CMK (cell line): ENCODE measurements at places on chromosomes 6 and 20.

- no peak for DNase-seq
Measured at GRCh38 chr6:13415283-13415682, 72.1 kb downstream of the GFOD1 start.

DNA sequence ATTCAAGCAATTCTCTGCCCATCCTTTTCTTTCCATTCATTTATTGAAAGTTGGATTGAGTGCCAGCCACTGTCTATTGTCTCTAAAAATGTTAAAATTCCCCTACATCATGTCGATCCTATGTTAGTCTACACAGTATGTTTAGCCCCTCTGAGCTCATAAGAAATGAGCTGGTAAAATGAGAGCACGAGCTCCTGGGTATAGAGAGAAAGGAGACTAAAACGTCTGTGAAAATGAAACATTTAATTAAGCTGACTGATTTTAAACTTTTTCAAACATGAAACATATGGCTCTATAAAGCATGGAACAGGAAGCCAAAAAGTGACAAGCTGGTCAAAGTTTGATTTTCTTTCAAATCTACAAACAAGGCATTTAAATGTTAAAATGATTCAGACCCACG, 104.0 kb upstream of the ASF1A start:
- DNase-seq, result no peak

DNA sequence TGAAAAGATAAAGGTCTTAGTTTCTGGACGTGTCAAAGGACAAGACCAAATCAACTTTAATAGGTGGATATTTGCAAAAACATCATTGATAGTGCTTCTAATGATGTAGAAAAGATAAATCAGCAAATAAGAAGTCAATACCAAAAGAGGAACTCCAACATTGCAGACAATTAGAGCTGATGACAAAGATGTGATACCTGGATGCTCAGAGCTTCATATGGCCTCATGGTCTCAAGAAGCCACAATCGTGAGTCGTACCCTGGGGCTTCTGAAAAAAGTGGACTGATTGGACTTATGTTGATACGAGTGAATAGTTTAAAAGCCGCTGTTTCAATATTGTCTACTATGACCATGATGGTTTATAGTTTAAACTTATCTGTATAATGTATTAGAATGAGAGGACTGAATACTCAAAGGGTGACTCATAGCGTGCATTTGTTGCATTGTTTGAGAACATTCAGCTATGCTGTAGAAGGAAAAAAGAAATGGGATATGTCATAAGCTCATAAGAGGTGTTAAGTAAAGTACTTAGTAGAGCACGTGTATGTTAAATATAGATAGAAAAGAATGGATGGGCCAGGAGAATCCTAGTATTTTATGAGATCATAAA, 54.6 kb upstream of the RIPOR2 start:
- DNase-seq, result no peak

GRCh38 chr6:144364208-144364720, 79.1 kb downstream of the UTRN start:
- DNase-seq, result no peak

- peak; percentile 17 for DNase-seq
Measured at GRCh38 chr6:35370785-35371493, 28.6 kb downstream of the PPARD start.

DNA sequence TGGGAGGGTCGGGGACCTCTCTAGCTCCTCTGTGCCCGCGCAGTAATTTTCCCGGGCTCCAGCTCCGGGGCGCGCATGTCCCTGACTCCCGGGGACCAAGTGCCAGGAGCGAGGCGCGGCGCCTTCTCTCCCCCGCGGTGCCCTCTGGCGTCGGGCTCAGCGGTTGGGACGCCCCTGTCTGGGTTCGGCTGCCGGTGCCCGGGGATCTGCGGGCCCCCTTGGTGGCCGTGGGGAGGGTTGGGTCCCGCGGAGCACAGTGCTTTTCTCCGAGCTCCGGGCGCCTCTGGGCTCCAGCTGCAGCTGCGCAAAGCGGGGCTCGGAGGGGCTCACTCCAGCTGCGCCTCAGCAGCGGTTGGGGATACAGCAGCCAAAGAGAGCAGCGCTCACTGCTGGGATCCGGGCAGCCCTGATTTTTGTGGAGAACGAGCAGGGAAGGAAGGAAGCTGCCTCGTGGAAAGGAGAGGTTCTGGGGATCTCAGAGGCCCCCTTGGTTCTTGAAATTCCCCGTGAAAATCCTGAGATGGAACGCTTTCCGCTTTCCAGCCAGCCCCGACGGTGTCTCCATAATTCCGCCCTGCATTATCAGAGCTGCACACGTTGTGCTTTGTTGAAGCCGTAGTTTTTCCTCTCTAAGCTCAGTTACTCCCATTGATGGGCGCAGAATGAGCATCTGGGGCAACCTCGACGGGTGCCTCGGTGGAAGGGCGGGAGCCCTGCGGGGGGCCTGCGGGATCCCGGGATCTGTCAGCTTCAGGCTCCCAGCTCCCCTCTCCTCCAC, 861 bp downstream of the PPP1R14C start:
- no peak for DNase-seq

- DNase-seq, result no peak
Measured at GRCh38 chr6:138806889-138807288, 11.0 kb downstream of the ECT2L start.

DNA sequence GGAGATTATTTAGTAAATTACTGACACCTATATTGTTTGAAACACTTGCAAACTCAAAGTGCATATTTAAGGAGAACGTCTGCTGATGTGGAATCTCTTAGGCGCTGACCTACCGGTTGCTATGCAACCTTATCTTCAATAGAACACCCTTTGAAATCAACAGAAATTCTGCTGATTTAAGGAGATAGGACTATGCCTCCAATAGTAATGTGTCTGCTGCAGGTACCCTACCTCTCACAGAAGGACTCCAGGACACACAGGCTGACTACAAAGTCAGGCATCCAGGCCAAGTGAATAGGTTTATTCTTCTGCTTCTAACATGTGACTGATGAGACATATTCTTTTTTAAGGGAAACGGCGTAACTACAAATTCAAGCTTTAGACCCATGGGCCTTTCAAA, 311.7 kb downstream of the CBLN4 start:
- no peak for DNase-seq

- no peak for DNase-seq
Measured at GRCh38 chr6:44674226-44675155, 287.0 kb downstream of the CDC5L start.

- DNase-seq, result no peak
Measured at GRCh38 chr20:47319517-47320252, 36.8 kb downstream of the ZMYND8 start.

DNA sequence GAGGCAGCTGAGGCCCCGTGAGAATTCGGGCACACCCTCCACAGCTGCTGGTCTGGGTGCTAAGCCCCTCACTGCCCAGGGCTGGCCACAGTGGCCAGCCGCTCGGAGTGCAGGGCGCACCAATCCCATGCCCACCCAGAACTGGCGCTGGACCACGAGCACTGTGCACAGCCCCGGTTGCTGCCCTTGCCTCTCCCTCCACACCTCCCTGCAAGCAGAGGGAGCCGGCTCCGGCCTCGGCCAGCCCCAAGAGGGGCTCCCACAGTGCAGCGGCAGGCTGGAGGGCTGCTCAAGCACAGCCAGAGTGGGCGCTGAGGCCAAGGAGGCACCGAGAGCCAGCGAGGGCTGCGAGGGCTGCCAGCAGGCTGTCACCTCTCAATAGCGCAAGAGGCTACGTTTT, 35.0 kb downstream of the CGA start:
- DNase-seq, result no peak

- DNase-seq, result no peak
Measured at GRCh38 chr20:3933218-3933617, 44.0 kb downstream of the PANK2 start.

DNA sequence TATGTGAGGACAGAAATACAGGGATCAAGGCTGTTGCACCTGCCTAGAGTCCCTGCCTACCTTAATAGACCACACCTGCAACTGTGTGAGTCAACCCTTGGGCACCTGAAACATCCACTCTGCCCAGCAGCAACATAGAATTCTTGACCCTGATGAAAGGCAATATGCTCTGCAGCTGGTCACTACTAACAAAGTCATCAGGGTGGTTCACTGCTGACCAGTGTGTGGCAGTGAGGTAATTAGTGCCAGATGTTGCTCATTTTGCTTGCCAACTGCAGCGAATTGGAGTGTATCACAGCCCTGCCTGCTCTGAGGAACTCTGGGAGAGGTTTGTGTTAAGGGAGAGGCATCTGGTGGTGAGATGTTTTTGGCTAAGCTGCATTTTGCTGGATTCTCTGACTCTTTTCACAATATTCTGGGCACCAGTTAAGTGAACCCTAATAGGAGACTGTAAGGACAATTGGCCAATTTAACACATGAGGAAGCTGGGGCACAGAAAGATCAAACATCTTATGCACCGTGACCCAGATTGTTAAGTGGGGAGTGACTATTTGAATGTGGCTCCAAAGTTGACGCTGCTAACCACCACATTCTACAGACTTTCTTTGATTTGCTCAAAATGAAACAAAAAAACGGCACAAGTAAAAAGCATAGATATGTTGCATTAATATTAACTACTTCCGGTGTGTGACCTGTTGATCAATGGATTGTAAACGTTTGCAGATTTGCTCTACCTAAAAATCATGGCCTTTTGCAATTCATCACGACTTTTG, 61.9 kb upstream of the OPRM1 start:
- DNase-seq, result no peak

DNA sequence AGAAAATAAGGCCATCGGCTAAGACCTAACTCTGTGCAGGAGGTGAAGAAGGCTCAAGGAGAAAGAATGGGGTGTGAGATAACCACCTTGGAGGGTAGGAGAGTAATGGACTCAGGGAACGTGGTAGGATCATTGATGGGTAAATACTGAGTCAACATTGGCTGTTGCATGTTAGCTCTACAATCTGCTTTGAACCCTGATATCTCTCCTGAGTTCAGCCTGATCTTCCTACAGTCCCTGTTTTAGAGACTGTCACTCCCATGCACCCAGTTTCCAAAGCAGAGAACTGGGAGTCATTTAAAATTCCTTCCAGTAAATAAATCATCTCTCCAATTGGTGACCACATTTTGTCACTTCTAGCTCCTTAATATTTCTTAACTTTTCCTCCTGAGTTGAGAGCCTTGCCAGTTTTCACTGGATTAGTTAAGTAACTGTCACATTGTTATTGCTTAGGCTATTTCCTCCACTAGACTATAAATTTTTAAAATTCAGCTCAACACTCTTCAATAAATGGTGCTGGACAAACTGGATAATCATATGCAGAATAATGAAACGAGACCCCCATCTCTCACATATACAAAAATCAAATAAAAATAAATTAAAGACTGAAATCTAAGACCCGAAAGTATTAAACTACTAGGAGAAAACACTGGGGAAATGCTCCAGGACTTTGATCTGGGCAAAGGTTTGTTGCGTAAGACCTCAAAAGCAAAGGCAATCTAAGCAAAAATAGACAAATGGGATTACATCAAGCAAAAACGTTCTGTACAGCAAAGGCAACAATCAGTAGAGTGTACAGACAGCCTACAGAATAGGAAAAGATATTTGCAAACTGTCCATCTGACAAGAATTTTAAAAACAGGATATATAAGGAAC, 138.9 kb upstream of the TMEM170B start:
- DNase-seq, result no peak

DNA sequence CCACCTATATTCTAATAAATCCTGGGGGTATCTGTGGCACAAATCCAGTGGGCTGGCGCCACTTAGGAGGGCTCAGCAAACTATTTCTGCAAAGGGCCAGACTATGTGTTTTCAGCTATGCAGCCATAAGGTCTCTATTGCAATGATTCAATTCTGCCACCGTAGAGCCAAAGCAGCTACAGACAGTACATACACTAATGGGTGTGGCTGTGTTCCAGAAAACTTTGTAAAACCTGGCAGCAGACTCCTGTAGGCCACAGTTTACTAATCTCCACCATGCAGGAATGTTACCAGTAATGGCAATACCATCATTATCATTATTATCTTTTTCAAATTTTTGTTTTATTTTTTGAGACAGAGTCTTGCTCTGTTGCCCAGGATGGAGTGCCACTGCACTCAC, 65.7 kb downstream of the SULF2 start:
- no peak for DNase-seq

DNA sequence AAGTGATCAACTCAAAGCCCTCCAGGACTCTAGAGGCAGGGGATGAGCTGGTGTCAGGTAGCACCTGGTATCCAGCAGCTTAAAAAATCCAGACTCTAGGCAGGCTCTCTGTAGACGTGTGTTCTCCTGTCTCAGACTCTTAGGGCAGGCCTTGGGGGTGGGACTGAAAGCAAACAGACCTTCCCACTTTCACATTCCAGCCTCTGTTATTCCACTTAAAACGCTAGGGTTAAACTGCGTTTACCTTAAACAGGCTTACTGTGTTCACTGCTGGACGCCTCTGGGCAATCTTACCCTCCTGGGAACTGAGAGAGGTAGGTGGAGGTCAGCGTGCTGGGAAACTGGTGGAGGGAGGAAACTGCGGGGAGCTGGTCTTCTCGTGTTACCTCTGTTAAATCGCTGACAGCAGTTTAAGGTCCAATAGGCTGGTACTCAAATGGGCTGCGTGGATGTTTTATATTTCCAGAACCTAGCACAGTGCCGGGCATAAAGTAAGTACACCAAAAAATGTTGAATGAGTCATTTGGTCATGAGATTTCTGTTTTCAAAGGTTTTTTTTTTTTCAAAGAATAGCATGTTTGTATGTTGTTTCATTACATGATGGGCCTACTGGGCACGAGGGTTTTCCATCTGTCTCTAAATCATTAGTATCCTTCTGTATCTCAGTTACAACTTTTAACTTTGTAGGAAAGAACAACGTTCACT, at the start of gene GCNT2:
TSS of gene GCNT2 (plus strand) at position 248 of the 705 bp plus-strand sequence. CDS start 7,561 bp downstream, outside the sequence.
- DNase-seq, result no peak

DNA sequence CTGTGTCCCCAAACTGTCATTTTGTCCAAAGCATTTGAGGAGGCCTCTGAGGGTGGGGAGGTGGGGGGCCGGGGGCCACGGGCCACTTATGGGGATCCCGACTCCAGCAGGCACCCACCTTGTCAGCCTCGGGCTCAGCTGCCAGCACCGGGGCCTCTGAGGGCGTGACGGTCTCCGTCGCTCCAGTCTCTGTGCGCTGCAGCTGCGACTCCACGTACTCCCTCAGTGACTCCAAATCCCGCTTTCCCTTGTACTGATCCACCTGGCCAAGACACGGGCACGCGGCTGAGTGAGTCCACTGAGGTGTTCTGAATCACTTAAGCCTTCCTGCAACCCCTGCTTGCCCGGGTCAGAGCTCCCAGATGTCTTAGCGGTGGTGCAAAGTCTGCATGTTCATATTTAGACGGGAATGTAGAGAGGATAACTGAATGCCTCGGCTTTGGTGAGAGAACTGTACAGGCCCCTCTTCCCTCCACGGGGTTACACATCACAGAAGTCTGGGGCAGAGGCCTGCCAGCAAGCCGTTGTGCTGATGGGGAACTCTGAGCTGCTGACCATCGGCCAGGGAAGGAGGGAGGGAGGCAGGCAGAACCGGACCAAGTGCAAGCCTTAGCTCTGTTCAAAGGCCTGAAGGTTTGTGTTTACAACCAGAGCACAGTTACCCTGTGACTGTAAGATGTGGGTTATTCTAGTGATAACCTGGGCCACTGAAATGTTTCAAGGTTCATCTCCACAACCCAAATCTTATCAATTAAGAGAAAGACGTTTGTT, 21.8 kb downstream of the TXNDC5 start:
- DNase-seq, result no peak

DNA sequence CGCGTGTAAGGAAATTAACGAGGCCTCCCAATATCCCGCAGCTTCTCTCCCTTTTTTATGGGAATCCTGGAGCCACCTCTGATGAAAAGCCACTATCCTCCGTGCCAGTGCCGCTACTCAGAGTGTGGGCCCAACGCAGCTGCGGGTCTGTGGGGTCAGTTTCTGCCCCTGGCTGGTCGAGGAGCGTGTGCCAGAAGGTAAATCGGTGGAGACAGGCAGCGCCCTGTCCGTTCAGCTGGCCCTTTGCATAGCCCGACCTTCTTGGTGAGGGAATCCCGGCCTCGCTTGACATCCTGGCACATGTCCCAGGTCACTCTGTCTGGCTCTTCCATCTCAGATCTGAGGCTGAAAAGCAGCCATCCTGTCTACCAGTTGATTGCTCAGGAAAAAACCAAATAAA, 4.6 kb downstream of the THBS2 start:
- DNase-seq, result no peak
